HTR-8/SVneo (cell line): ENCODE measurements at places on chromosomes 3 and 15.

DNA sequence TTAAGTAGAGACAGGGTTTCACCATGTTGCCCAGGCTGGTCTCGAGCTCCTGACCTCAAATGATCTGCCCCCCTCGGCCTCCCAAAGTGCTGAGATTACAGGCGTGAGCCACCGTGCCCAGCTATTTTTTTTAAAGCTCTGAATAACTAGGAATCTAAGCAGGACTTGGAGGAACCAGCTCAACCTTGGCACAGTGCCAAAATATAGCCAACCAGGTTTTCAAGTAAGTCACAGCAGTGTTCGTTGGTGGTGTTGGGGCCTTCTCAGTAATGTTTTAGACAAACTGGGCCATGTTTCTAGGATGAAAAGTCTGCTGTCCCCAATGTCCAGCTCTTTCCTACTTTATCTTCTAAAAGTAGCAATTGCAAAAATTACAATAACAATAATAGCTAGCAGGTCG, 6.4 kb upstream of the ADAM10 start:
- no peak for DNase-seq

GRCh38 chr15:60787837-60788691, 309.1 kb upstream of the ICE2 start:
- no peak for DNase-seq

DNA sequence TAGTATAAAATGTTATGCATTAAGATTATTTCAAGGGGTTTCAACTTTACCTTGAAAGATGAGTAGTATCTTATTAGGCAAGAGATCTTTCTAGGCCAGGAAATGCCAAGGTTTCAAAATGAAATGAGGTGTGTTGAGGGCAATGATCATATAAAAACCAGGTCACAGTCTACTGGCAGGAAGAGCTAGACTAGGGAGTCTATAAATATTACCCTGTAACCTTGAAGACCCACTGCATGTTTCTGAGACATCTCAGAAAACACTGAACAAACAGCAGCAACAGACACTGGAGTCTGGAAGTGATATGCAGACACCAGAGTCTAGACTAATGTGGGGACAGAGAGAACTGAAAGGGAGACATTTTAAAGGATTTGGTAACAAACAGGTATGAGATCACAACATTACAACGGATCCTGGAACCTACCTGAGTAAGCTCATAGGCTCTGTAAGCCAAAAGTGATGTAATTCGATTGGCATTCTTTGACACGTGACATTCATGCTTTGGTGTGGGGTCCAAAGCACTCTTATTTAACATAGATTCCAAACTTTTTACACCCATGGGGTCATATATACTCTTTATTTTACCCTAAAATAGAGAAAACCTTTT, 15.0 kb downstream of the TASOR start:
- no peak for DNase-seq

DNA sequence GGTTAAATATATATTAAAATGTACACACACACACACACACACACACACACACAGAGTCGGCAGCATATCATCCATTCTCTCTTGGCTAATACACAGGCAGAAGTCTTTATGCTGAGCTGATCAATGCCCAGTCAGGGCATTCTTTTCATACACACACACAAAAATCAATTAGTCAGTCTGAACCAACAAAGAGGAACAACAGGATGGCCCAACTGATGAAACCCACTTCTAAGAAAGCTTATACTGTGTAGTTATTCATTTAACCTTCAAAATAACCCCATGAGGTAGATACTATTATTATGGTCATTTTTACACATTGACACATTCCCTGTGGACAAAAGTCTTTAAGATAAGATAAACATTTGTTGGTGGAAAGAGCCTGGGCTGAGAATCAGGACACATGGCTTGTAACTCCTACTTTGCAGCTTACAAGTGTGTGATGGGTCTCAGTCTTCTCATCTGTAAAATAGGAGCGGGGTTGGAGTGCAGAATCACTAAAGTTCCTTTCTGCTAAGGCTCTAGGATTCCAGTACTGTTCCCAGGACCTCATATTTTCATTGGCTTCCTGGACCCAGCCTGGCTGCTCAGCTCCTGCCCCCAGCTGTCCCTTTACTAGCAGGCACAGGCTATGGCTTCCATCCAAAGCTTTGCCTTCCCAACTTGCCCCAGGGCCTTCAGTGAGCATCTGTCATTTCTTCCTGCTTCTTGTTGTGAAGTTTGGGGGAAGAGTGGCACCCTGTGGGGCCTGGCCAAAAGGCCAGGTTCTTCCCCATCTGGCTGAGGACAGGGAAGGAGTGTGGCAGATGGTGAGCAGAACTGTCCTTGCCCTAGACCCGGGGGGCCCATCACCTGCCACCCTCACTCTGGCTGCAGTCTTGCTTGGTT, 27.2 kb upstream of the GLCE start:
- DNase-seq: no peak

DNA sequence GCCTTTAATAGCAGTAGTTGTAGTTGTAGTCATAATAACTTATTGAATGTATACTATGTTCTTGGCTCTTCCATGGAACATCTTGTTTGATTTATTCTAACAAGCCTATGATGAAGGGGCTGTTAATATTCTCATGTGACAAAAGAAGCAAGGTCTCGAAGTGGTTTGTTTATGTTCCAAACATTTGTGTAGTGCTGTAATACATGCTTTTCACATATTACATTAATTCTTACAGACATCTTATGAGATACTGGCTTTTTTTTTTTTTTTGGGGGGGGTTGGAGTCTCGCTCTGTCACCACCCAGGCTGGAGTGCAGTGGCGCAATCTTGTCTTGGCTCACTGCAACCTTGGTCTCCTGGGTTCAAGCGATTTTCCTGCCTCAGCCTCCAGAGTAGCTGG, 252.3 kb downstream of the PTPRG start:
- DNase-seq: no peak

GRCh38 chr3:59318881-59319280, 269.1 kb upstream of the CFAP20DC start:
- no peak for DNase-seq

DNA sequence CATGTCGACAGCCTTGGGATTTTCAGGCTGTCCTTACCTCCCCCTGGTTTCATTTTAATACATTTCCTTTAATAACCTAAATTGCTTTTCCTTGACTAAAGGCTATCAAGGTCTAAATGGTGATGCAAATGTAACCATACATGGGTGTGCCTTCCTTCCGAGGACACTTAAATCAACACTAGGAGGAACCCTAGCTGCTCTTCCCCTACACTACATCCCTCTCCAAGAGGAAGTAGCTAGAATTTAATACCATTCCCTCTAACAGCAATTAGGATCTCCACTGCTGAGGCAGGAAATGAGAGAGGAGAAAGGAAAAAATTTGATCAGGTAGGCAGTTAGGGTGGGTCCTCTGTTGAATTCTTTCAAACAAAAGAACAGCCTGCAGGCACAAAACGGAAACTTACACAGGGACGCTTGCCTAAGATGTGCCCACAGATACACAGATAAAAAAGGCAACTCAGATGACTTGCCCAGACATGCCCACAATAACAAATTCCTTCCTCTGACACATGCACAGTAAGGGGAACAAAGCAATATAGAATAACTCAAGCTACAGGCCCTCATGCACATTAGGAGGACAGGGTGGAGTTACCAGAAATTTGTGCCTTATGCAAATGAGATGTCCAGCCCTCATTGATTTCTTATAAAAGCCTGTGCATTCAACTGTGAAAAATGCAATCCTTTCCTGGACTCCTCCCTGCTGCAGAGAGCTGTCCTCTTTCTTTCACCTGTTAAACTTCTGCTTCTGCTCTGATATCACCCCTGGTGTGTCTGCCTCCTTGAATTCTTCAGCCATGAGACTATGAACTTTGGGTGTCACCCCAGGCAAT, 1024.4 kb upstream of the CADM2 start:
- DNase-seq: peak; percentile 39

DNA sequence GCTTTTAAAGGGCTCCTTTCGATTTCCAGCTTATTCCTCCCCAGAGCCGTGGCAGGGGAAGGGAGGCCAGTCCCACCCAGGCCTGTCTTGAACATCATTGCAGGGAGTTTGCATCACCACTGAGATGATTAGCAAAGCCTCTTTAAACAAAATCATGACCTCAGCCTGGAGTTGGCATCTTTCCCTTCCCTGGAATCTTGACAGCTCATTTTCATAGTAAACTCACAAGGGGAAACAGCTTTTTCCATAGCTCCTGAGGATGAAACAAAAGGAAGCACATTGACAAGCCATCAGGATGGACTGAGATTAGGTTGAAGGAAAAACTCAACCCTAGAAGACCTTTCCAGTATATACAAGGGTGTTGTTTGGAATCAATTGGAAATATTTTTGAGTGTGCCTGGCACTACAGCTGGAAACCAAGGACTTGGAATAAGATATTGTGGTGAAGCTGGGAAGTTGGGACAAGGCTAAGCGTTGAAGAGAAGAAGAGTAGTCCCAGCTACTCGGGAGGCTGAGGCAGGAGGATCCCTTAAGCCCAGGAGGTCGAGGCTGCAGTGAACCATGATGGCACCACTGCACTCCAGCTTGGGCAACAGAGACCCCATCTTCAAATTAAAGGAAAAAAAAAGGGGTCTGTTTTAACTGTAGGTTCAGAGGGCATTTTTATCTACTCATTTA, 3.1 kb upstream of the LARP6 start:
- DNase-seq: peak; percentile 74

DNA sequence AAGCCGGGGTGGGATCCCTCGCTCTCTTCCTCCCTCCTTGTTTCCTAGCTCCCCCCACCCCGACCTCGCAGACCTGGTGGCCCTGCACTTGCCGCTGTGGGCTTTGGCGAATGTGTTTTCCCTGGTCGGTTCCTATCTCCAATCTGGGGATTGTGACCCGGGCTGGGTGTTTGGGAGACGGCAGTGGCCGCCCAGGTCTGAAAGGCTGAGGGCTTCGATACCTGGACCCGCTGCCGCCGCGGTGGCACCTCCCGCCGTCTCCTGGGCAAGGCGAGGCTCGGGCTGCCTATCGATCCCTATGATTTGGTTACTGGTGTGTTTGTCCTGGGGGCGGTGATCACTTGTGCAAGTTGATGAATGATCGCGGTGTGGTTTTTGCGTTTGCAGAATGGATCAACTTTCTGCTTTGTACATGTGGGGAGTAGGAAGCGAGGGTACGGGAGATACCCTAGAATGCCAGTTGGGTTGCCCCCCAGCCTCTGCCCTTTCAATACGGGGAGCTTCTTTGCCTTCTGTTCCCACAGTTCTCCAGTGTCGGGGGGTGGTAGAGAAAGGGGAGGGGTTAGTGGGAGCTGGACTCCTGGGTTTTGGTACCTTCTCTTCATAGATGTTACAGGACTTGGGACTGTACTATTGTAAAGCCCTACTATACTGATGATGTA, 3.0 kb downstream of the BBX start:
- DNase-seq: peak; percentile 9
